ENCODE measurements at places on chromosomes 3 and 15.

GRCh38 chr15:57552678-57553334, 38.9 kb upstream of the MYZAP start:
- DNase-seq: no peak

DNA sequence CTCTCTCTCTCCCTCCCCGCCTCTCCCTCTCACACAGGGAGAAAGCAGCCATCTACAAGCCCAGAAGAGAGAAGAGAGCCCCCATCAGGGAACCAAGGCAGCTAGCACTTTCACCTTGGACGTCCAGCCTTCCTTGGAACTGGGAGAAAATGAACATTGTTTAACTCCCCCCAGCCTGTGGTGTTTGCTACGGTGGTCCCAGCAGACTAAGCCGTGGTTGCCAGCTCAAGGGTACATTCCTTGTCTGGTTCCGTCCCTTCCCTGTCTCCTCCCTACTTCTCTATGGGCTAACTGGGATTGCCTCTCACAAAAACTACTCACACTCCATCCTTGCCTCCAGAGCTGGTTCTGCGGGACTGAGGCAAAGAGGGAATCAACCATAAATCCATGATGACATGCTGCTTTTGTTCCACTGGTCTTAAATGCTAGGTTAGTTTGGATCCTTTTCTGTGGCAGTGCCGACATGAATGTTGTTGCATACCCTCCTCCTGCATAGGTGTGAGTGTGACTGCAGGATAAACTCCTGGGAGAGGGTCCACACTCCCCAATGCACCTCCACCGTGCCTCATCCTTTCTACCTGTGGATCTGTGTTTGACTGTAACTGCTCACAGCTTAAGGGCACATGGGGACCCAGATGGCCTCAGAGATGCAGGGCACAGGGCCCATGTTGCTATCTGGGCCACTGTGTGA, 12.0 kb downstream of the C3orf22 start:
- DNase-seq: no peak

DNA sequence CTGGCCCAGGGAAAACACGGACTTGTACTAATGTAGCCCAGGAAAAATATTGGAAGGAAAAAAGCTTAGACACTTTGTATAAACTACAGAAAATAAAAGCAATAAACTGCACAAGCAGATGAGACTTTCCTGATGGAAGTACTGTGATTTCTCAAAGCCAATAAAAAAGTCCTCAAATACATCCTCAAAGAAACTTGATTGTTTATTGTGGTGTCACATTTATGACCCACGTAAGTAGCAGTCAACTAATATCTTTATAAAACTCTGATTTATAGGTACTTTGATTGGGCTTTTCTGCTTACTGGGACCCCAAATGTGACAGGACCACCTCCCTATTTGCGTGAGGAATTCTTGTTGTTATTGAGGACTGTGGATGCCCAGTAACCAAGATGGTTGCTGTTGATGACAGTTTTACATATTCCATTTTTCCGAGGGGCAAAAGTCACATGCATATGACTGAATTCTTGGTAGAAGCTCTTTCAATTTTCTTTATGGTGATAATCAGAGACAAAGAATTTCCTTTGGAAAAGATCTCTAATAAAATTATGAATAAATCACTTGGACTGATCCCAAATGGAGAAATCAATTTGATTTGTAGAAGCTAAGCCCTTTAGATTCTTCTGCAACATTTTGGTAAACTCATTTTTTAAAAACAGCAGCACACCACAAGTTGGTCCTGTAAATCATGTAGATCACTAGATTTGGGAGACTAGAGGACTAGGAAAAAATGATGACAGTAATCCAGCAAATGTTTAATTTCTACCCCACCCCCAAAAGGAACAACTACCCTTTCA, 159.0 kb upstream of the TSC22D2 start:
- DNase-seq: no peak

- no peak for DNase-seq
These were observed 252.4 kb upstream of the C2CD4B start for GRCh38 chr15:62417439-62417838.

- no peak for DNase-seq
These were observed 39.9 kb upstream of the LRTM1 start for GRCh38 chr3:54967731-54968161.

DNA sequence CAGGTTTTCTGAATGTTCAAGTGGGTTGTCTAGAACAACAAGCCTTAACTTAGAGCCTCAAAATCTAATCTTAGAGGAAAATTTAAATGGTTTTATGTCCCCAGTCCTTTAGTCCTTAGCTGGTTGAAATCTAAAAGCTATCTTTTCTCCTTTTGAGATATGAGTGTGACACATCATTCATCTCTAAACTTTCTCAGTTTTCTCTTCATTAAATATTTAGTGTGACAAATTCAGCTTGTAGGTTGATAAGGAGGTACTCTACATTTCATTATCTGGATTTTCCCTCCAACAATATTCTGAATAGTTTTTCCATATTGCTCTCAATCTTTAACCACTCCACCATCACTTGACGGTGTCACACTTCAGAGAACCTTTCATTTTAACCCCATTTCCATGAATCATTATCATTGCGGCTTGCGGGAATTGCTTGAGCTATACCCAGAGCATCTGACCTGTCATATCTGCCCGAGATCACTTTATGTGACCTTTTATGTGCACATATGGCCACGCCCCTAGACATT, 16.1 kb upstream of the ATP8B4 start:
- DNase-seq: no peak

GRCh38 chr3:51954105-51954504, 1.1 kb upstream of the GPR62 start:
- no peak for DNase-seq

GRCh38 chr3:5294356-5294755, 106.8 kb downstream of the EDEM1 start:
- DNase-seq: no peak

DNA sequence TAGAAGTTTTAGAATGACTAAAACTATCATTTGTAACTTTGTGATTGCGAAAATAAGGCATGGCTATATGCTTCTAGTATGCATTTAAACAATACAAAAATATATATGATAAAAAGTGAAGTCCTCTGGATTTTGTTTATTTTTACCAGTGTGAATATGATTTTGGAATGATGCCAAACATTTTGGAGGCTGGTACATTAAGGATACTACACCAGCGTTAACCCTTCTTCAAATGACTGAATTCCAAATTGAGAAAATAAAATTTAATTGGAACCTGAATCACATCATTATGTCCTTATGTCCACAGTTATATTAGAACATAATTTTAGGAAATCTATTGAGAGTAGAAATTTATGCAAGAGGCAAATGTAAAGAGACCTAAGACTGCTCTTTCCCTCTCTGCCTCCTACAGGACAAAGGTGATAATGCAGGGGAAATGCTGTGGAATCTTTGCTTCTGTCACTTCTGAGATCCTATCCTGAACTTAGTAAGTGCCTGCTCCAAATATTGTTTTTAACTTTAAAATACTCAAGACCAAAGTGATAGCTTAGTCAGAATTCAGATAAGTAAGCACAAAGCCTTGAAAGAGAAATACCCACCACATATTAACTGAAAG, 121.1 kb upstream of the NANOGP8 start:
- no peak for DNase-seq

Data from NCI-H1694 (cell line).